ENCODE measurements at places on chromosomes 3 and 15.

GRCh38 chr3:135165260-135165659, 370.2 kb downstream of the EPHB1 start:
- DNase-seq = no peak

DNA sequence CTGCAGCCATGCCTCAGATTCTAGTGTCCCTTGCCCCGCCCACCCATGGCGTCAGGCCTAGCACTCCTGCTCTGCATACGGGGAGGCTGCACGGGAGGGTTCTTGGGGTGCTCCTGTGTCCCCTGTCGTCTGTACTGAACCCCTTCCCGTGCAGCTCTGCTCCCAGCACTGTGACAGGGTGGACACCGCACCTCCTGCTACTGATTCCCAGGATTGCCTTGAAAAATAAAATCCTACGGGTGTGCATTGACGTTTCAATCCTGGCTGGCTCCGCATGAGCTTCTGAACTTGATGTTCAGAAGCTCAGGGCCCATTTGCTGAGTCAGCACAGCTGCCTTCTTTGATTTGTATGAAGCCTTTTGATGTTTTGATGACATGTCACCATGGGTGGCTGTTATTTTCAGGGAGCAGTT, 176.4 kb downstream of the APBA2 start:
- DNase-seq = no peak

DNA sequence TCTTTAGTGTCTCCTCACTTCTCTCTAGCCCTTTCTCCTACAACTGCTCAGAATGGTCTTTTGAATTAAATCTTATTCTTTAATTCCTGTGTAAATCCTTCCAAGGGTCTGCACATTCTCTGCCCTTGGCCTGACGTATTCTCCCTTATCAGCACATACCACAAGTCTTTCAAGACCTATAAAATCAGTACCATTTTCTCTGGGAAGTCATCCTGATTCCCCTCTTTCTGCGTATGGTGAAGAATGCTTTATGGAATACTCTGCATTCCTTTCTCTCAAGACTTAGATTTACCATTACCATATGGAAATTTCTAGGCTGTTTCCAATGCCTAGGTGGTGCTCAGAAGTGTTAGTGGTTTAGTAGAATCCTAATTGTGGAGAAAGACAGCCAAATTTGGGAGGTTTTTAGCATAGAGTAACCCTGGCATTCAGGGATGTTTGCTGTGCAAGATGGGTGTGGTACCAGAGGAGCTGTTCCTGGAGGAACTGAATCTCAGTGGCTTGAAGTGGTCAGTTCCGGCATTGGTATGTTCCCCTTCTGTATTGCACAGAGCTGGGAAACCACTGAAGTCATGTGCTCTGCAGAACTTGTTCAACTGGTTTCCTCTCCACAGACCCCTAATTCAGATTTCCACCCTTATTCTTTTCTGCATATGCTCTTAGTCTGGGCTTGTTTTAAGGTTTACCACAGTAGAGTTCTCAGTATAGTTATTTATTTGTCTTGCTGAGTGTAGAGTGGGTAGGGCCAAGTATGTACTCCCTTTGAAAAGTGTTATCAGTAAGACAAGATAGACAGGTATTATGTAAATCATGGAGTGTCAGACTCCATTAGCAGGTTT, 24.5 kb downstream of the IQGAP1 start:
- DNase-seq = no peak

GRCh38 chr15:61057376-61057775, 171.7 kb downstream of the RORA start:
- no peak for DNase-seq

- DNase-seq = no peak
These were observed 58.1 kb downstream of the OSBPL10 start for GRCh38 chr3:31922962-31923361.

- no peak for DNase-seq
These were observed 89.3 kb downstream of the LPP start for GRCh38 chr3:188243124-188243795.

DNA sequence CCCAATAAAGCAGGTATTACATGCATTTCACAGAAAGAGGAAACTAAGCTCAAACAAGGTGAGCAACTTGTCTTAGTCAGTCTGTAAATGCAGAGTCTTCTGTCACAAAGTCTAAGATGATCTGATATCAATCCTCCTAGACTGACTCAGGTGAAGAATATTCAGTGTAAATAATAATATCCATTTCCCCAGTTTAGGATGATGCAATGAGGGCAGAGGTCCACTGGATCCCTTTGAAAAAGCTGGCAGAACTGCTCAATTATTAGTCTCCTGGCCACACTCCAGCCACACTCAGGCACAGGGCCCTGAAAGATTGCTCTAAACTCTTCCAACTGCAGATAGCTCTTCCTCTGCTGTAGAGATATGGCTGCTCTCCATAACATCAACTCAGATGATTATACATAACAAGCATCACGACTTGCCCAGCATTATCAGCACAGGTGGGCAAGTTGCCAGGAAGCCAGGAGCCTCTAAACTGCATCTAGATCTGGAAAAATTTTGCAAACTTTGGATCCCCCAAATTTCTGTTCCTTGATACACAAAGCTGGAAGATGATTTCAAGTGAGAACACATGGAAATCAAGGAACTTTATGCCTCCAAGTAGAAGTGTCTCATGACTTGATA, 129.8 kb upstream of the CPNE4 start:
- DNase-seq = no peak

GRCh38 chr3:171297951-171298350, 162.3 kb downstream of the TNIK start:
- DNase-seq = no peak

DNA sequence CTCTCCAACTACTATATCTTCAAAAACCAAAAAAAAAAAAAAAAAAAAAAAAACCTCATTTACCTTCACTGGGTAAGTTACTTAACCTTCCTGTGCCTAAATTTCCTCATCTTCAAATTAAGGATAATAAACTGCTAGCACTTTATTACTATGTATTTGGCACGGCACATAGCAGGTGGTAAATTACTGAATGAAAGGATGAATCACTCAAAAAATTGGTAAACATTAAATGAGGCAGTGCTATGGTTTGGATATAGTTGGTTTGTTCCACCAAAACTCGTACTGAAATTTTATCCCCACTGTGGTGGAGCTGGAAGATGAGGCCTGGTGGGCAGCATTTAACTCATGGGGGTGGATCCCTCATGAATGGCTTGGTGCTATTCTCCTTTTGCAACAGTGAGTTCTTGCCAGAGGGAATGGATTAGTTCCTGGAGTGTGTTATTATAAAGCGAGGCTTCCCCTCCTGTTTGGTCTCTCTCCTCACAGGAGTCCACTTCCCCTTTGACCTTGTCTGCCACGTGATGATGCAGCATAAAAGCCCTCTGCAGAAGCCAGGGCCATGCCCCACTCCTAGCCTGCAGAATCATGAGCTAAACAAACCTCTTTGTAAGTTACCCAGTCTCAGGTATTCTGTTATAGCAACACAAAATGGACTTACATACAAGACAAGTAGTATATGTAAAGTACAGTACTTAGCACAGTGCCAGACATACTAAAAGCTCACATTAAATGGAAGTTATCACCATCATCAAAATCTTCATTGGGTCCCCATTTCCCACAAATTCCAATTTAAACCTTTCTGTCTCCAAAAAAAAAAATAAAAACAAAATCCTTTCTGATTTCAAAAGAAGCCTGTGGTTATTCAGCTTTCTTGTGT, 20.6 kb downstream of the DCUN1D1 start:
- no peak for DNase-seq

DNA sequence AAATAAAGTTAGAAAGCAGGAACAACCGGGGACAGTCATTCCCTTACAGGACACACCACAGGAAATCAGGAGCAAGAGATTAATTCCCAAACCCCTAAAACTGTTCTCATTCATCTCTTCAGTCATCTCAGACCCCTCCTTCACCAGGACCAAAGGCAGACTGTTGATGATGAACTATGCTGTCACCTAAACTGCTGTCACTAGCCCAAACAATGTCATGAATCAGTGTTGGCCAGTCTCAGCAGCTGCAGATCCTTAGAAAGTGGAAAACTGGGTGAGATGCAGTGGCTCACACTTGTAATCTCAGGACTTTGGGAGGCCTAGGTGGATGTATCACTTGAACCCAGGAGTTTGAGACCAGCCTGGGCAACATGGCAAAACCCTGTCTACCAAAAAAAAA, 909.6 kb downstream of the ROBO1 start:
- no peak for DNase-seq

DNA sequence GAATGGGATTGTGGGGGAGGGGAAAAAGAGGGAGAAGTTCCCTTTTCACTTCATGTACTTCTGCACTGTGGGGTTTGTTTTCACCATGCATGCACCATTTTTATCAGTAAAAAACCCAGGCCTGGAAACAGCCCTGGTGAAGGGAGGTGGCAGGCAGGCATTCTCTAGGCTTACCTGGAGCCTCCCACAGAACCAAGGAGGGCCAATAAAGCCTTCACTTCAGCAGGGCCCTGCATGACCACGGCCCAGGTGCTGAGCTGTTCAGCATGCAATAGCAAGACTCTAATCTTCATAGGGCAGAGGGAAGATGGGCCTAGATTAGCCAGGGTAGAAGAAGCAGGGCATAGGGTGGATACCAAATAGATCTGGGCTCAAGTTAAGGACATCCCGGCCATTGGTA, 49.6 kb downstream of the SCN5A start:
- no peak for DNase-seq

DNA sequence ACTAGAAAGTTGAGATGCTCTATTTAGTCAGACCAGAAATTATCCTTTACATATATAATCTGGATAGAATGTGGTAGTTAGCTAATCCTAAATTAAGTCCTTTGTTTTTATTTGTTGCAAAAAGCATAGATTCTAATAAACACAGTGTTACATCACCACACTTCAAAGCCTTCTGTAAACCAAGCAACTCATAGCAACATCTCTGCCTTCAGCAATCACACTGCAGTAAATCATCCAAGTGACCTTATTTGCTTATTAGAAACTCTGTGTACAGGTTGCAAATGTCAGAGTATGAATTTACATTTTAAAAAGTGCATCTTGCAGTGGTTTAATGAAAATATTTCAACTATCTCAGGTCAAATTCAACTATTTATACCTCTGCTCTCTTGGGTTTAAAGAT, 242.5 kb downstream of the GBE1 start:
- DNase-seq = no peak

GRCh38 chr3:112817271-112817670, 29.4 kb downstream of the CD200R1L start:
- DNase-seq = no peak

- DNase-seq = no peak
These were observed 254.8 kb upstream of the TPRG1 start for GRCh38 chr3:188916934-188917401.

DNA sequence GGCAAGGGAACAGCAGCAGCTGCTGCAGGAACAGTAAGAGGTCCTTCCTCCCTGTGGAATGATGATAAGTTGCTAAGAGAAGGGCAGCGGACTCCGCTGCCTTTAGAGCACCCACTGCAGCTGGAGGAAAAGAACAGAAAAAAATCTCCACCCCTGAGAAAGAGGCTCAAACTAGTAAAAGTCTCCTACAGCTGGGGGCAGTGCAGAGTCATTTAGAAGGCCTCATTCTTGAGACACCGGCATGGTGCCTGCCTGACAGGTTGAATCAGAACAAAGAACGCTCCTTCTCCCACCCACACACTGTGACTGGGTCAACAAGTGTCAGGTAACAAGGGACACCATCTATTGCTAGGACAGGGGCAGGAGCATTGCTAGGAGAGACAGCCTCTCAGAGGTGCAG, 188.4 kb downstream of the ABHD5 start:
- DNase-seq = no peak

DNA sequence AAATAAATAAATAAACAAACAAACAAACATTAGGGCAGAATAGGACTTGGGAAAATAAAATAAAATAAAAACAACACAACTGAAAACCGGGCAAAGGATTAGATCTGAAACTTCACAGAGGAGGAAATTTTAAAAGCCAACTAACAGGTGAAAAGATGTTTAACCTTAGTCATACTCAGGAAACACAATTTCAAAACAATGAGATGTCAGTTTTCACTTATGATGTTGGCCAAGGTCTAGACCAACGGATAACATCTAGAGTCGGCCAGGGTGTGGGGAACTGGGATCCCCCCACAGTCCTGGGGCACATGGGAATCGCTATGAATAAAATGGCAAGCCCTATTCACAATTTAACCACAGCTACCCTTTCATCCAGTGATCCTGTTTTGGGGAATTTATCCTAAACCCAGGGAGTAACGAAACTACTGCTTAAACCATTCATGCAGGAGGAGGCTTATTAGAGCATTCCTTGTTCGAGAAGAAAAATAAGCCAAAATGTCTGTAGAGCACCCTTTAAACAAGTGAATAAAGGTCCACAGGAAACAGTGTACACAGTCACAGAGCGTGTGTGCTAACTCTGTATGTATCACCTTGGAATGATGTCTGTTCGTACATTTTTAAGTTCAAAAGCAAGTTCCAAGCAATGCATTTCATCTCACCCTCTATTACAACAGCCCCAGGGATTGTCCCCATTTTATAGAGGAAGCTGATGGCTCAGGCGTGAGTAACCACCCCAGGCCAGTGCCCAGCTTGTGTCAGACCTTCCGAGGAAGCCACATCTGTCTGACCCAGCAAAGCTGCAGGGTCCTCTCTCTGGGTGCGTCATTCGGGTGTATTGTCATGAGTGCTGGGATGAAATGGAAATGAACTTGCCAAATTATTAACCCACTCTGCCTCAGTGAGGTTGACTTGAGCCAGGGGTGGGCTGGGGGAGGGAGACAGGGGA, 6.3 kb upstream of the ANPEP start:
- no peak for DNase-seq

GRCh38 chr3:99191186-99191585, 289.7 kb upstream of the DCBLD2 start:
- DNase-seq = no peak

GRCh38 chr3:196214783-196215441, 1.4 kb upstream of the SLC51A start:
- no peak for DNase-seq

DNA sequence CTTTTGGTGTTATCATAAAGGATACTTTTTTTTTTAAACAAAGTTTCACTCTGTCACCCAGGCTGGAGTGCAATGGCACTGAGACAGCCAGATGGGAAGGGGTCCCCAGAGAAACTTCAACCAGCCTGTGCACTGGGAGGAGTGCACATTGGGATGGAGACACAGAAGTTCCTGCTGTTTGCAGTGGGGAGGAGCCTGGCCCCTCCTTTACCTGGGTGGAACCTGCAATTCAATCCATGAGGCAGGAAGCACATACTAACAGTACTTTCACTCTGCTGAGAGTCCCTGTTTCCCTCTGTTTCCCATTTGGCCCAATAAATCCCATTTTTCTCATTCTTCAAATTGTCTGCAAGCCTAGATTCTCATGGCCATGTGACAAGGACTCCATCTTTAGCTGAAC, 42.3 kb upstream of the LHFPL4 start:
- no peak for DNase-seq

- DNase-seq = no peak
These were observed 13.3 kb downstream of the RRP9 start for GRCh38 chr3:51928438-51928837.
